ENCODE measurements at places on chromosomes 1 and 21. TPM values are rescaled to one million over a fixed set of nuclear protein-coding genes. Genes with fewer than 3 reads are reported as not detected.

SPRR2E gene
- not detected for total RNA-seq

DNA sequence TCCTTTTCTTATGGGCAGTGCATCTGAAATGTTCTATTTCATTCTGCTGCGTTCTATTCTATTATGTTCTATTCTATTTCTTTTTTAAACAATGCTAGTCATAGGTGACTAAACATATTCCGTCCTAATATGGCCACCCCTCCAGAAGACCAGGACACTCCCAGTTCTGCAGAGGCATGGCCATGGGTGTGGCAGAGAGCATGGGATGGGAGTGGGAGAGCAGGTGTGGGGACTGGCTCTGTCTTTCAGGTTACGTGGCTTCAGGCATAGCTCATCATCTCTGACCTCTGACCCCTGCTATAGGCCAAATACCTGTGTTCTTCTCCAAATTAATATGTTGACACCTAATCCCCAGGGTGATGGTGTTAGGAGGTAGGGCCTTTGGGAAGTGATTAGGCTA lies 33.4 kb upstream of the TLR5 start:
- DNase-seq: no peak
- H3K27me3 ChIP-seq: no peaks in the 10 kb centered on the region
- no peaks in the 10 kb centered on the region for H3K36me3 ChIP-seq
- peak overlapping the region; percentile 72 for H3K27ac ChIP-seq
- H3K4me3 ChIP-seq: no peak overlapping the region
- H3K4me1 ChIP-seq: peaks cover 49% of the 10 kb centered on the region

DNA sequence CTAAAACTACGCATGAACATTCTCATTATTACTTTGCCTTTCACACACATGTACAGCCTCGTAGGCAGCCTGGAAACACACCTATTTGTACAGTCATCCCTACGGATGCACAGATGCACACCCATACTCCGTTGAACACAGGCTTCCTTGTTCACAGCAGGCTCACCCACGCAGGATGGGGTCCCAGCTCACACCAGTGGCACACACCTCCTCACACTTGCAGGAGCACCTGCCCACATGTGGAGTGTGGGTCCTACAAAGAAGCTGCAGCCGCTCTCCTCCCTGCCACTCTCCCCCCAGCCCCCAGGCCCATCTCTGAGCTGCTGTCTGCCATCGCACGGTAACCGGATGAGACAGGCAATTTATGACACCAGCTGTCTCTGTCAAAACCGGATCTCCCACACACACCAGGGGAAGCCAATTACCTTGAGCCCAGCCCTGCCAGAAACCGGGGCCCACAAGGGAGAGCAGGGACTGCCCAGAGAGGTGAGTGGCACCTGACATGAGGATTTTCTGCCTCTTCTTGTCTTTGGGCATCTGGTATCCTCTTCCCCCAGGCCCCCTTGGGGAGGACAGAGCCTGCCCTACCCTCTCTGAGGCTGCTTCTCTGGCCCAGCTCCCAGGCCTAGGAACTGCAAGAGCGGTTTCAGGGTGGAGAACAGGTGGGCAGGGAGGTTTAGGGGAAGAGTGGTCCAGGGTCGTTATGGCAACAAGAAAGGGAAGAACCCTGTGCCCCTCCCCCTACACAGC lies 175.4 kb downstream of the IGSF21 start:
- H3K4me3 ChIP-seq: no peak overlapping the region
- H3K4me1 ChIP-seq: no peaks in the 10 kb centered on the region
- peaks cover 15% of the 10 kb centered on the region for H3K27me3 ChIP-seq
- no peaks in the 10 kb centered on the region for H3K36me3 ChIP-seq

TSPEAR gene
- total RNA-seq: 0.27 TPM

UBXN10 gene
- total RNA-seq: 7.8 TPM

C8B gene
- 1.2 TPM for total RNA-seq

GRCh38 chr1:205630651-205631009 lies 1.2 kb downstream of the ELK4 start:
- H3K27me3 ChIP-seq: no peaks in the 10 kb centered on the region
- H3K4me1 ChIP-seq: peaks cover 33% of the 10 kb centered on the region
- H3K27ac ChIP-seq: peak overlapping the region; percentile 93
- no peaks in the 10 kb centered on the region for H3K36me3 ChIP-seq
- H3K4me3 ChIP-seq: peak overlapping the region; percentile 71

GRCh38 chr1:39411526-39412478 lies 79.6 kb upstream of the BMP8A start:
- peak overlapping the region; percentile 80 for H3K4me3 ChIP-seq
- H3K27ac ChIP-seq: no peak overlapping the region
- no peaks in the 10 kb centered on the region for H3K27me3 ChIP-seq

DNA sequence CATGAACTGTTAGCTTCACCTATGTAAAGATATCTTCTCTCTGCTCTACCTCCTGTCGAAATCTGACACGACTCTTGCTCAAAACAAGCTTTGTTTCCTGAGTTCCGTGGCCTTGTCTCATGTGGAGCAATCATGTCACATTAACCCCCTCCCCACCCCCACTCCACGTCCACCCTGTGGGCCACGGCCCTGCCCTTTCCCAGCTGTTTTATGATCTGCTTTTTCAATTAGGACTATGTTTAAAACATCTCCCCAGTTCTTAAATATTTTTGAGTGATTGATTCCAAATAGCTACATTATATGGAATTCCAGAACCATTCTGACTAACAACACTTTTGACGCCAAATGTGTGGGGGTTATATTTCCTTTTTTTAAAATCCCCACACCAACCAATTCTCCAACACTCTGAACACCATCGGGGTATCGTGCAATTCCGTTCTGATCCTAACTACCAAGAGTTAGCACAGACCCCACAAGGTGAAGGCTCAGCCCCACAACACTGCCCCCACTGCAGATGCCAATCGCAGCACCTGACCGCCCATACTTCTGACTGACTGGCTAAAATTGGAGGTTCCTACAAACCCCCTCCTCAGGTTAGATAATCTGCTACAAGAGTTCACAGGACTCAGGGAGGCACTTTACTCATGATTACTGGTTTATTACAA lies 12.7 kb upstream of the S100A8 start:
- peaks cover 8% of the 10 kb centered on the region for H3K27me3 ChIP-seq
- no peak overlapping the region for H3K4me3 ChIP-seq
- no peak overlapping the region for H3K27ac ChIP-seq
- no peaks in the 10 kb centered on the region for H3K36me3 ChIP-seq
- H3K4me1 ChIP-seq: no peaks in the 10 kb centered on the region

- H3K4me1 ChIP-seq: peaks cover 16% of the 10 kb centered on the region
- H3K27ac ChIP-seq: peak overlapping the region; percentile 64
- H3K36me3 ChIP-seq: no peaks in the 10 kb centered on the region
- no peaks in the 10 kb centered on the region for H3K27me3 ChIP-seq
- no peak overlapping the region for H3K4me3 ChIP-seq
Measured at GRCh38 chr1:229027158-229027557, 243.8 kb upstream of the RAB4A start.

- no peak overlapping the region for H3K4me3 ChIP-seq
- H3K36me3 ChIP-seq: peaks cover 38% of the 10 kb centered on the region
- DNase-seq: no peak
- no peaks in the 10 kb centered on the region for H3K27me3 ChIP-seq
Measured at GRCh38 chr1:12591267-12591938, 26.6 kb downstream of the DHRS3 start.

PRDM16 gene
- 19.2 TPM for total RNA-seq

SLC25A34 gene
- total RNA-seq: 3.5 TPM

FMO2 gene
- 288 TPM for total RNA-seq

- no peaks in the 10 kb centered on the region for H3K27me3 ChIP-seq
- no peak overlapping the region for H3K4me3 ChIP-seq
- DNase-seq: no peak
- peaks cover 11% of the 10 kb centered on the region for H3K4me1 ChIP-seq
Measured at GRCh38 chr1:186629341-186629740, 50.9 kb downstream of the PTGS2 start.

DNA sequence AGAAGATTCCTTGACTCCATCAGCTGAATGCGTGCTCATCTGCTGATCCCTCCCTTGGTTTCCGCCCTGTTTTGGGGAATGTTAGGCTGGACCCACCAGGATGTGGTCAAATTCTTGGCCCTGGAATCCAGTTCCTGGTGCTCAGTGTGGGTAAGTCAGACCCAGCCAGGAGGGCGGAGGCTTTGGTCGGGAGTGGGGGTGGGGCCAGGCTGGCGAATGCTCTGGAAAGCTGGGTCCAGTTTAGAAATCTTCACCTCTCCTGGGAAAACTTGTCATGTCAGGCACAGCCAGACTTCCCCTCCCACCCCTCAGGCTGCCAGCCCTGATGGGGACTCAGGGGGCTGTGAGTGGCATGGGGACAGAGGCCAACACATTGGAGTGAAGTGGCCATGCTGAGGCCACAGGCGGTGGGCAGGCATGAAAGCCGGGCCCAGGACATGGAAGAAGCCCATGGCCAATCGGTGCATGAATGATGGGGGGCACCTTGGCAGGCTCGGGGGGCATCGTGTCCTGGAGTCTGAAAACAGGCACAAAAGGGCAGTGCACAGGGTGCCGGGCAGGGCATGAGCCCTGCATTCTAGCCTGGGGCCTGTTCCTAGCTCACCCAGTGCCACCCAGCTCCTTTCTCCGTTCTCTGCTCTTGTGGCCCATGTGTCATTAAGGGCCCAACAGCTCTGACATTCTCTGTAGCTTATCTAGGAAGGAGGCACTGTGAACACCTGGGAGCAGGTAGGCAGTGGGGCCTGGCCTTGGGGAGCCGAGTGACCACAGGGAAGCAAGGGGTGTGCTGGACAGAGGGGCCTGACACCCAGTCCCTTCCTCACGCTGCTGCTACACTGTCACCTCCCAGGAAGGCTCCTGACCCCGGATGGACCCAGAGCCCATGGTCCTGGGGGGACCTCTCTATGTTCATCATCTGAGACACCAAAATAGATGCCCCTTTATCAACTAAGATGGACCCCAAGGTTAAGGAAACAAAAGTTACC lies 14.6 kb upstream of the PADI1 start:
- no peak for DNase-seq
- H3K36me3 ChIP-seq: no peaks in the 10 kb centered on the region
- no peak overlapping the region for H3K4me3 ChIP-seq
- no peaks in the 10 kb centered on the region for H3K4me1 ChIP-seq

DNA sequence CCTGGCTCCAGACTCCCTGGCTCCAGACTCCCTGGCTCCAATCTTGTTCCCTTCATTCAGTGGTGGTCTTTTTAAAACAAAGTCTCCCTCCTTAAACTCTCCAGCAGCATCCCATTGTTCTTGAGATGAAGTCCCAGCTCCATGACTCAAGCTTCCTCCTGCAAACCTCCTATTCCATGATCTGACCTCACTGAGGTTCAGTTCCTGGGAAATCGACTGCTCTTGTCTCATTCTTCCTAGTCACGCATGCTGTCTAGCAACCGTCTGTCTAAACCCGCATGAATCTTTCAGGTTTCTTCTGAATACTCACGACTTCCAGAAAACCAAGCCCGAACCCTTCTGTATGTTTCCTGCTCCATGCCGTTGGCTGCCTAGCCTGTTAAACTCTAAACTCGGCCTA lies 91.9 kb downstream of the RAVER2 start:
- H3K27ac ChIP-seq: no peak overlapping the region
- H3K4me3 ChIP-seq: no peak overlapping the region
- H3K36me3 ChIP-seq: peaks cover 98% of the 10 kb centered on the region
- no peak for DNase-seq
- H3K27me3 ChIP-seq: no peaks in the 10 kb centered on the region

DNA sequence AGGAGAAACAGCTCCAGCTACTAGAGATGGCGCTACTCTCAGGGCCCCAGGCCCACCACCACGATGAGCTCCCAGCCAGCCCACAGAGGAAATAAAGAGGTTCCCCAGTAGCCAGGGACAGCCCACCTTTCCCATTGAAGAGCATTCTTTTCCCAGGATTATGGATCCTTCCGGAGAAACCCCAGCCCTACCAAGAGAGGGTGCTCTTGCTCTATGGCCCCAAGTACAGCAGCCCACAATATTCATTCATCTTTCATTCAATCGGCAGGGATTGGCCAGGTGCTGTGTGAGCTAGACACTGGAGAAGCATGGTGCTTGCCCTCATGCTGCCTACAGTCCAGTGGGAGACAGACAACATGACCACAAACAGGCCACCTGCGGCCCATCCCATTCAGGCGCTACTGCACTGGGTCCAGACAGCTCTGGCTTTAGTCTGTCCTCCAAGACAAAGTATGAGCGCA lies 29.9 kb downstream of the PMVK start:
- no peak overlapping the region for H3K27ac ChIP-seq
- no peak for DNase-seq
- no peaks in the 10 kb centered on the region for H3K27me3 ChIP-seq

GRCh38 chr1:160045653-160046052 lies 13.9 kb upstream of the PIGM start:
- no peaks in the 10 kb centered on the region for H3K36me3 ChIP-seq
- DNase-seq: no peak
- no peaks in the 10 kb centered on the region for H3K27me3 ChIP-seq
- peaks cover 8% of the 10 kb centered on the region for H3K4me1 ChIP-seq
- no peak overlapping the region for H3K4me3 ChIP-seq
- no peak overlapping the region for H3K27ac ChIP-seq

FCER1G gene
- 283 TPM for total RNA-seq

DNA sequence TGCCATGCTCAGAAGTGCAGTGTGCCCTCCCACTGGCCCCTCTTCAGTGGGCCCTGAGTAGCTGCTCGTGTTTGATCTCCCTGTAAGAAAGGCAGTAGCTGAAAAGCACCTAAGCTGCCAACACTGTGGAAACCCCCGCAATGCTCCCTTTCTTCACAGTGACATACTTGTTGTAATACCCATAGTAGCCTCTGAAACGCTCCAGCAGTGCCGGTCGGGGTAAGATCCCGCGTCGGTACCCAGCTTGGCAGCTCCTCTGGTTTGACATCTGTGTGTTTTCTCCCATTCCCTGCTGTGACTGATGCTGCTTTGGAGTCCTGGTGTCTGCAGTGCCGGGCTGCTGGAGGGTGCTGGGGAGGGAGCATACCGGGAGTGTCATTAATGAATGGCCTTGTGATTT lies 3.6 kb downstream of the CHAF1B start:
- H3K4me3 ChIP-seq: no peak overlapping the region
- H3K36me3 ChIP-seq: no peaks in the 10 kb centered on the region
- peaks cover 6% of the 10 kb centered on the region for H3K4me1 ChIP-seq
- no peaks in the 10 kb centered on the region for H3K27me3 ChIP-seq
- no peak overlapping the region for H3K27ac ChIP-seq

ZFP69B gene
- 1.3 TPM for total RNA-seq

DNA sequence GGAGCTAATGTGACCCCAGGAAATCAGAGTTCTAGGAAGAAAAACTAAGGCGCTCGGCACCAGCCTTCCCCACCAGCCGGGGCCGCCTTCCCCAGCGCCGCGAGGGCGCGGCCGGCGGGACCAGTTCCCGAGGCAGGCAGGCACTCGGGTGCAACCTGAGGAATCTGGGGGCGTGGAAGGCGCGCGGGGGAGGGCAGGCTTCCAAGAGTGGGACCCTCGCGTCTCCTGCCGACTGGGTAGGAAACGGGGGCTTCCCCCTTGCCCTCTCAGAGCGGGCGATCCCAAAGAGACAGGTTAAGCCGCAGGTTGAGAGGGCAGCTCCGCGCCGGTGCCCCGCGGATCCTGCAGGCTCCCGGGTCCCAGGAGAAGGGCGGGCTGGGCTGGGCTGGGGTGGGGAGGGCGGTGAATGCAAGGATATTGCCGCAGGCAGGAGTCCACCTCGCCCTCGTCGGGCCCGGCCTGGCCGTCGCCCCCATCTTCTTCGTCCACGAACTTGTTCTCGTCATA lies 431 bp downstream of the ARPC5 start:
- peaks cover 55% of the 10 kb centered on the region for H3K4me1 ChIP-seq
- DNase-seq: peak; percentile 74
- no peaks in the 10 kb centered on the region for H3K27me3 ChIP-seq
- H3K36me3 ChIP-seq: peaks cover 17% of the 10 kb centered on the region
- peak overlapping the region; percentile 96 for H3K27ac ChIP-seq
